ENCODE measurements at places on chromosomes 4 and X. TPM values are rescaled to one million over a fixed set of nuclear protein-coding genes. Genes with fewer than 3 reads are reported as not detected.

- no peaks in the 10 kb centered on the region for H3K4me1 ChIP-seq
- H3K36me3 ChIP-seq, result no peaks in the 10 kb centered on the region
- H3K27me3 ChIP-seq, result no peaks in the 10 kb centered on the region
- no peak overlapping the region for H3K27ac ChIP-seq
- H3K4me3 ChIP-seq, result no peak overlapping the region
Measured at GRCh38 chr4:104352211-104352610, 142.5 kb downstream of the CXXC4 start.

DNA sequence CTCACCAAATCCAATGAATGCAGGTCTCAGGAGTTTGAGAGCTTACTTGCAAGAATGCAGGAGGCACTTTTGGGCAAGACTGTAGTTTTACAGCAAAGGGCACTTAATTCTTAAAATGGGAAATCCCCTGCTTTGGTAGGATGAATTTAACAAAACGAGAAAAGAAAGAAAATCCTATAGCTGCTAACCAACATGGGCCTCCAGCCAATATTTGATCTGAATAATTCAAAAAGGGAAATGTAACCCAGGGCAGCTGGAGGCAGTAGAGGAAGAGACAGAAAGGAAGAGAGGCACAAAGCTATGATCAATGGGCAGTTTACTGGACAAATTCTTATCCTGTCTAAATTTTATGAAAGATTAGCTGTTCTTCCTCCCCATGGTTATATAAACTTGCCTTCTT, 142.3 kb downstream of the SH3KBP1 start:
- no peak for DNase-seq
- no peak overlapping the region for H3K27ac ChIP-seq
- H3K36me3 ChIP-seq, result no peaks in the 10 kb centered on the region
- H3K4me1 ChIP-seq, result peaks cover 2% of the 10 kb centered on the region

GRCh38 chr4:3213106-3213425, 35.9 kb upstream of the MSANTD1 start:
- no peak for DNase-seq
- H3K27me3 ChIP-seq, result no peaks in the 10 kb centered on the region
- H3K27ac ChIP-seq, result no peak overlapping the region
- no peaks in the 10 kb centered on the region for H3K4me1 ChIP-seq
- H3K4me3 ChIP-seq, result no peak overlapping the region

DNA sequence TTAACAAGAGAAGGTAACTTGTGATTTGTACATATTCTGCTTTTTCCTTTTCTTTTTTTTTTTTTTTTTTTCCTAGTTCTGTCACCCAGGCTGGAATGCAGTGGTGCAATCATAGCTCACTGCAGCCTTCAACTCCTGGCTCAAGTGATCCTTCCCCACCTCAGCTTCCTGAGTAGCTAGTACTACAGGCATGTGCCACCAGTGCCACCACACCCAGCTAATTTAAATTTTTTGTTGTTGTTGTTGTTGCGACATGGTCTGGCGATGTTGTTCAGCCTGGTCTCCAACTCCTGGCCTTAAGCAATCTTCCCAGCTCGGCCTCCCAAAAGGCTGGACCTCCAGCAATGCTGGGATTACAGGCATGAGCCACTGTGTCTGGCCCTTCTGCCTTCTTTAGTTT, 1.5 kb upstream of the TACR3 start:
- H3K4me3 ChIP-seq, result no peak overlapping the region
- DNase-seq, result no peak
- no peak overlapping the region for H3K27ac ChIP-seq
- no peaks in the 10 kb centered on the region for H3K36me3 ChIP-seq
- H3K27me3 ChIP-seq, result peaks cover 10% of the 10 kb centered on the region
- H3K4me1 ChIP-seq, result no peaks in the 10 kb centered on the region

GRCh38 chr4:121784975-121785374, 16.1 kb upstream of the EXOSC9 start:
- H3K36me3 ChIP-seq, result peaks cover 23% of the 10 kb centered on the region
- peak overlapping the region; percentile 98 for H3K27ac ChIP-seq

DNA sequence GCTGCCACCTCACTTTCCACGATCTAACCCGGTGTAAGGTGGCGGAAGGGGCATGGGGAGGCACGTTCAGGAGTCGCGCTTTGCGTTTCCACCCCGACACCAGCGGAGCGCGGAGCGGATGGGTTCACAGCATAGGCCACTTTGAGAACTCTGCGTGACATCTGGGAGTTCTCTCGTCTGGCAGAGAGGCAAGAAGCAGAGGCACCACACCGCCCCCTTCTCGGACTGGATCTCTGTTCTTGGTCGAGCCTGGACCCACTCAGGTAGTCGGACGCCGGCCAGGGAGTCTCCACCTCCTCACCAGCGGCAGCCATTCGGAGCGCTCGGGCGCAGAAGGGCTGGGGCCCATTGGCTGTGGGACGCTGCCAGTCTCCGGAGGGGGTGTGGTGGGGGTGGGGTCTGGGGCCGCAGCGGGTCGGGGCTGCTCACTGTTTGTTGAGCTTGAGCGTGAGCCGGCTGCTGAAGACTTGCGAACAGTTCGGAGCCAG, at the start of gene DACH2:
DACH2 (plus strand) TSS at position 428 of the 488 bp plus-strand sequence.
- H3K4me1 ChIP-seq, result peaks cover 7% of the 10 kb centered on the region
- no peak for DNase-seq
- peaks cover 12% of the 10 kb centered on the region for H3K27me3 ChIP-seq
- H3K27ac ChIP-seq, result no peak within 1 kb of the TSS
- H3K4me3 ChIP-seq, result peak within 1 kb of the TSS; percentile 43

- H3K27me3 ChIP-seq, result peaks cover 27% of the 10 kb centered on the region
- peaks cover 1% of the 10 kb centered on the region for H3K36me3 ChIP-seq
Measured at GRCh38 chrX:805103-805670, 174.6 kb downstream of the SHOX start.

- no peaks in the 10 kb centered on the region for H3K4me1 ChIP-seq
- no peaks in the 10 kb centered on the region for H3K27me3 ChIP-seq
Measured at GRCh38 chrX:112734290-112734689, 54.6 kb upstream of the LHFPL1 start.

The VCX3A gene
- not detected for total RNA-seq

Data from HFFc6 (cell line).